Stimulated activated CD4-positive, alpha-beta T cell treated with anti-CD3 and anti-CD28 coated beads, Interleukin-2, amount 100 ng/mL, for 48 hours (primary cell): ENCODE measurements at places on chromosomes 7 and 10.
A peak's percentile ranks its signal among the peaks of the same experiment; 100 is the strongest.

- DNase-seq: no peak
These were observed 215.5 kb downstream of the ACTR3B start for GRCh38 chr7:152975076-152975475.

DNA sequence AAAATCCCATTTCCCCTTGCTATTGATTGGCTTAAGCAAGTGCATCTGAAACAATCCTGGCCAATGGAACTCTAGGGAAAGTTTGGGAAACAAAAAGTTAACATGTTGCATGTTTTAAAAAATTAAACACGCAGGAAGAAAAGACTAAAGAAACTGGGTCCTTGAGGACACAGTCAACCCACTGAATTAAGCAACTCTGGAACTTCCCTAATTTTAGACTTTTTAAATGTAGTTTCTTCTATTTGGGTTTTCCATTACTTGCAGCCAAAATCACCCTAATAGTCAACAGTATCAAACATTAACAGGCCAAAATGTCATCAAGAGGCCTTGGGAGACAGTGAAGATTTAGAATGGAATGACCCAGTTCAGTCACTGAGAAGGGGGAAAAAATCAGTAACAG, 40.6 kb downstream of the OSBPL3 start:
- no peak for DNase-seq

DNA sequence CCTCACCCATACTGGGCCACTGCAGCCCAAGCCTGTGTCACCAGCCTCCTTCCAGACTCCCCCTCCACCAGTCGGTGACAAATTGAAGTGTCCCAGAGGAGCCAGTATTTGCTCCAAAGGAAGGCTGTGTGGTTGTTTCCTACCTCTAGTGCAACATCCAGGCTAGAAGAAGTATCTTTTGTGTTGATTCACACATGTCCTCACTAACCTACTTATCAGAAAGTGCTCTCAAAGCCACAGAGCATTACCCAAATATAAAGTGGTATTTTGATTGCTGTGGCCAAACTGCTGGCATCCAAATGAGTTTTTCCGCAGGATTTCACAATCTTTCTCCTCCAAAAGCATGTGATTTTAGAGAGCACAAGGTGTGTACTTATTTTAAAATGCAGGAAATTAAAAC, 134.8 kb downstream of the CUL2 start:
- DNase-seq: no peak

DNA sequence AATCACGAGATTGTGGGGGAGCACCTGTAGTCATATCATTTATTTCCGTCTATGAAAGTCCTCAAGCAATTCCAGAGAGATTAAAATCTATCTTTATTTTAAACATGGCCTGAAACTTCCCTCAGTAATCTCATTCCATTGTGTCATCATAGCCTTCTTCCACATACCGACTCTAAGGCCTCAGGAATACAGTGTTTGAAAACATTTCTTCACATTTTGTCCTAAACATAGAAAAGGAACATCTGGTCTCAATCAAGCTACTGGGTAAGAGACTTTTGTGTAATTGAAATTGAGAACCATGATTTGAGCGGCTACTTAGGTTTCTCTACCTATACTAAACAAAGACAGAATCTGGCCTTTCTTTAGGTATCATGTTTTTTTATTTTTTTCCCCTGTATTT, 78.0 kb upstream of the ELMO1 start:
- DNase-seq: no peak

GRCh38 chr7:139618482-139619366, 95.2 kb downstream of the CLEC2L start:
- peak; percentile 41 for DNase-seq

- no peak for DNase-seq
These were observed 160.2 kb upstream of the SVIL start for GRCh38 chr10:29794776-29795611.

GRCh38 chr7:44621034-44621749, 14.8 kb downstream of the OGDH start:
- no peak for DNase-seq

GRCh38 chr10:28036587-28036986, 37.7 kb upstream of the ODAD2 start:
- no peak for DNase-seq

DNA sequence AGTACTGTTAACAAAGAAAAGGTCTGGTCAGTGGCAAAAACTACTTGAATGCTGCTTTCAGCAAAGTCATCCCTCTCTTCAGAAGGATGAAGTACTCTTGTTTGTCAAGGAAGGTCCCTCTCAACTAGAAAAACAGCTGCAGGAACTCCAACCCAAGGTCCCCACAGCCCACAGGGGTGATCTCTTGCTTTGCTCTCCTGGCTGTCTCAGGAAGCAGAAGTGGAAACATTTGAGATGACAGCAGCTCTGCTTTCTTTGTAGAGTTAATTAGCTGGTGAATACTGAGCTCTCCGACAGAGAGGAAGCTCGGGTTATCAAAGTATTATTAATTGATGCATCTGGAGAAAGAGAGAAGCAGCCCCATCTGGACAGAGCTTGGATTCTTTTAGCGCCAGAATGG, 25.4 kb upstream of the LRGUK start:
- no peak for DNase-seq

GRCh38 chr10:7960108-7960507, 94.4 kb upstream of the GATA3 start:
- DNase-seq: no peak

DNA sequence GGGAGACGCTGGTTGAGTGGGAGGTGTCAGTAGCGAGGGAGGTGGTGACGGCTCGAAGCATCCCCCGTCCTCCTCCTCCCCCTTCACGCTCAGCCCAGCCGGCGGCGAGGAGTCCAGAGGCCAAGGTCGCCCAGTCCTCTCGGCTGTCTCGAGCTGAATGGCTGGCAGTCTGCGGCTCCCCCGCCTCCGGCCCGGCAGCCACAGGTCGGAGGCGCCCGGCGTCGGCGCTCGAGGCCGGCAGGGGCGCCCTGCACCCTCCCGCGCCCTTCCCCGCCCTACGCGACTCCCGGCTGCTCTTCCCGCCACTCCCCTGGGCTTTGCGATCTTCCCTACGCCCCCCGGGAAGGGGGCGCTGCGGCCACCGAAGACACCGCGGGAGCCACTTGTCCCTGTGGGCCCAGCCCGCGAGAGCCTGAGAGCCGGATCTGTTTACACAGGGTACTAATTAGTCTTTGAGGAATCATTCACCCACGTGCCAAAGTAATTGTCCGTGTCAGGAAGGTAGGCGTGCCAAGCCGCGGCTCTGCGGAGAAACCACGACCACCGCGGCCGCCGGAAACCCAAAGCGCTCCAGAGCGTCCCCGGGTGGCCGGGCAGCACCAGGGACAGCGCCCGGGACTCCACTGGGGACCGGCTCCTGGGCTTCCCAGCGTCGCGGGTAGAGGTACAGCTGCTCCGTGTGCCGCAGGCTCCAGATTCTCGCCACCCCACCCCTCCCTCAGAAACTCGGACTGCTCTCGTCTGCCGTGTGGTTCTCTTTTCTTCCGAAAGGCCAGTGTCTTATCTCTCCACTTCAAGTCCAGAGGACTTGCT, at the start of gene NXPH1:
TSS of gene NXPH1 (plus strand) at position 133 of the 813 bp plus-strand sequence.
- DNase-seq: no peak
